Mesothelial cell of epicardium (in vitro differentiated cells): ENCODE measurements at places on chromosomes 6 and 20. TPM values are rescaled to one million over a fixed set of nuclear protein-coding genes. Genes with fewer than 3 reads are reported as not detected.

Gene SYNDIG1
- 0.80 to 1.6 TPM (median 0.90 TPM) in 3 replicates for total RNA-seq

Gene PPP1R16B
- 0.04 TPM in 1 of 3 replicates, not detected in the others for total RNA-seq

Gene PSORS1C1
- 0.29 to 1.1 TPM (median 0.72 TPM) in 3 replicates for total RNA-seq

Gene LTB
- total RNA-seq = 0.32 TPM in 1 of 3 replicates, not detected in the others

Gene MUCL3
- total RNA-seq = not detected in 3 replicates

Gene RNF182
- total RNA-seq = 4.1 to 5.1 TPM (median 4.2 TPM) in 3 replicates

Gene LAMA4
- 41.5 to 49.4 TPM (median 46.4 TPM) in 3 replicates for total RNA-seq

Gene SAPCD1
- 8.7 to 12.8 TPM (median 11.6 TPM) in 3 replicates for total RNA-seq

- no peak overlapping the region for H3K27ac ChIP-seq
- no peak for DNase-seq
- H3K27me3 ChIP-seq = peaks cover 66% of the 10 kb centered on the region
- H3K4me1 ChIP-seq = peaks cover 38% of the 10 kb centered on the region
- H3K36me3 ChIP-seq = peaks cover 3% of the 10 kb centered on the region
These were observed 2.3 kb downstream of the THBS2 start for GRCh38 chr6:169251371-169251802.

- no peaks in the 10 kb centered on the region for H3K4me1 ChIP-seq
- no peaks in the 10 kb centered on the region for H3K27me3 ChIP-seq
- H3K27ac ChIP-seq = no peak overlapping the region
- H3K4me3 ChIP-seq = no peak overlapping the region
- no peak for DNase-seq
- peaks cover 43% of the 10 kb centered on the region for H3K36me3 ChIP-seq
These were observed 46.8 kb upstream of the LYRM2 start for GRCh38 chr6:89685311-89685710.

GRCh38 chr6:144314003-144314485, 28.9 kb downstream of the UTRN start:
- H3K27ac ChIP-seq = peak overlapping the region; percentile 83
- H3K4me1 ChIP-seq = peaks cover 32% of the 10 kb centered on the region
- H3K4me3 ChIP-seq = no peak overlapping the region
- no peak for DNase-seq
- H3K27me3 ChIP-seq = no peaks in the 10 kb centered on the region

- H3K27me3 ChIP-seq = peaks cover 26% of the 10 kb centered on the region
- peaks cover 12% of the 10 kb centered on the region for H3K4me1 ChIP-seq
- no peak overlapping the region for H3K27ac ChIP-seq
- H3K4me3 ChIP-seq = no peak overlapping the region
These were observed 1.9 kb upstream of the BMP2 start for GRCh38 chr20:6765469-6766058.

- no peaks in the 10 kb centered on the region for H3K36me3 ChIP-seq
- H3K4me1 ChIP-seq = peaks cover 6% of the 10 kb centered on the region
- peaks cover 21% of the 10 kb centered on the region for H3K27me3 ChIP-seq
- no peak for DNase-seq
- H3K27ac ChIP-seq = no peak overlapping the region
These were observed 266.2 kb downstream of the TAF4 start for GRCh38 chr20:61799394-61799923.

- H3K4me1 ChIP-seq = peaks cover 7% of the 10 kb centered on the region
- no peaks in the 10 kb centered on the region for H3K27me3 ChIP-seq
- no peak overlapping the region for H3K4me3 ChIP-seq
- H3K36me3 ChIP-seq = no peaks in the 10 kb centered on the region
- no peak for DNase-seq
These were observed 357.3 kb upstream of the JARID2 start for GRCh38 chr6:14888575-14889000.

DNA sequence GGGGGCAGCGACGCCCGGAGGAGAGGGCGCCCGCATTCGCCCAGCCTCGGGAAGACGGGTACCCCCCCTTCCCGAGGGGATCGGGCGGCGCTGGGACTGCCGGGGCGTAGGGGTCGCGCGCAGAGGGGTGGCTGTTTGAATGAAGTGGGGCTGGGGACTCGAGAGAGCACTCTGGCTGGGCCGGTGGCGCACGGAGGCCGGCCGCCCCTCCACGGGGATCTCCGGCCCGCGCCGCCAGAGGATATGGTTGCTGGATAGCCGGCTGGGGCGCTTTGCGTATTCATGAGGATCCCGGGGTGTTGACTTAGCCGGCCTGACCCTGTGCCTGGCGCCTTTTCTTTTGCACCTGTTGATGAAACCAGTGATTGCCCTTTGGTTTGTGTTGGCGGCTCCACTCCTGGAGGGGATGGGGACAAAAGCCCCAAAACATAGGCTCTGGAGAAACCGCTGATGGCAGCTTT, 469 bp downstream of the SYNJ2 start:
- peaks cover 3% of the 10 kb centered on the region for H3K27me3 ChIP-seq
- H3K4me3 ChIP-seq = peak overlapping the region; percentile 81
- H3K36me3 ChIP-seq = no peaks in the 10 kb centered on the region
- H3K4me1 ChIP-seq = peaks cover 42% of the 10 kb centered on the region
- H3K27ac ChIP-seq = peak overlapping the region; percentile 91

DNA sequence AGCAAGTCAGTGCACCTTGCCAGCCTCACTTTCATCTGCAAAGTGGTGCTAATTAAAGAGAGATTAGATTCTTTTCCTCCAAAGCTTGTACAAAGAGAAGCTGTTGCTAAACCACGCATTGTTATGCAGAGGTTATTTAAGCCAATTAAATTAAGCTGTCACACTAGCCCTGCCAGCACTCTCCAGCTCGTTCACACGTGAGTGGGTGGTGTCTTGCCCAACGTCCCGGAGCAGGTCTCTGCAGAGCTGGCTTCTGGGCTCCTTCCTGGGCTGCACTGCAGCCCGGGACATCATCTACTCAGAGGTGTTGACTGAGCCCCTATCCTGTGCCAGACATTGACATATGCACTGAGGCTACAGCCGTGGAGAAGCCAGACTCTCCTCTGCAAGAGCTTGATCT, 401.6 kb upstream of the SULF2 start:
- no peaks in the 10 kb centered on the region for H3K36me3 ChIP-seq
- peaks cover 2% of the 10 kb centered on the region for H3K27me3 ChIP-seq
- H3K27ac ChIP-seq = no peak overlapping the region
- H3K4me1 ChIP-seq = peaks cover 24% of the 10 kb centered on the region

DNA sequence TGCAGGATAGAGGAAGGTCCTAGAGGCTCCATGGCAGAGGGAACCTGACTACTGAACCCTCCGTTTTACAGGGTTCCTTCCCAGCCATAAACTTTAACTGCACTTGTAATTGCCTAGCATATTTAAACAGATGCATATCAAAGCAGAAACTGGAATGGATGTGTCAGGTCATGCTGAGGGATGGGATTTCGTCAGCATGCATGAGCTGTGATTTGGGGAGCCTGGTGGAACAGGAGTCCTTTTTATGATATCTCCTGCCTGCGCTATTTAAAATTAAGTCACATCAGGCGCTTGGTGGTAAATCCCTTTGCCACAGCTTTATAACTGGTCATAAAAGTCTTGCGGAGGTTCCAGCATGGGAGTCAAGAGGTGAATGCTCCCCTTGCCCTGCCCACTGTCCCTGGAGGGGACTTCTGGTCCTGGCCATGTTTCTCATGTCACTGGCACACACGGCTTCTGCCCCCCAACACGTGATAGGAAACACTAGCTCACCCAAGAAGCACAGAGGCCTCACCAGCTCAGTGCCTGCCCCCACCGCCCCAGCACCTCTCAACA, 26.0 kb upstream of the PCMTD2 start:
- H3K4me1 ChIP-seq = peaks cover 14% of the 10 kb centered on the region
- no peak for DNase-seq
- H3K27me3 ChIP-seq = peaks cover 5% of the 10 kb centered on the region
- H3K4me3 ChIP-seq = no peak overlapping the region

GRCh38 chr6:47357827-47358226, 48.1 kb upstream of the TNFRSF21 start:
- no peak for DNase-seq
- no peaks in the 10 kb centered on the region for H3K27me3 ChIP-seq
- H3K27ac ChIP-seq = no peak overlapping the region
- no peak overlapping the region for H3K4me3 ChIP-seq
- no peaks in the 10 kb centered on the region for H3K36me3 ChIP-seq
- peaks cover 13% of the 10 kb centered on the region for H3K4me1 ChIP-seq

- no peak for DNase-seq
- H3K36me3 ChIP-seq = no peaks in the 10 kb centered on the region
- peaks cover 52% of the 10 kb centered on the region for H3K4me1 ChIP-seq
- no peak overlapping the region for H3K4me3 ChIP-seq
These were observed 70.4 kb upstream of the SMIM28 start for GRCh38 chr6:138307352-138307751.

DNA sequence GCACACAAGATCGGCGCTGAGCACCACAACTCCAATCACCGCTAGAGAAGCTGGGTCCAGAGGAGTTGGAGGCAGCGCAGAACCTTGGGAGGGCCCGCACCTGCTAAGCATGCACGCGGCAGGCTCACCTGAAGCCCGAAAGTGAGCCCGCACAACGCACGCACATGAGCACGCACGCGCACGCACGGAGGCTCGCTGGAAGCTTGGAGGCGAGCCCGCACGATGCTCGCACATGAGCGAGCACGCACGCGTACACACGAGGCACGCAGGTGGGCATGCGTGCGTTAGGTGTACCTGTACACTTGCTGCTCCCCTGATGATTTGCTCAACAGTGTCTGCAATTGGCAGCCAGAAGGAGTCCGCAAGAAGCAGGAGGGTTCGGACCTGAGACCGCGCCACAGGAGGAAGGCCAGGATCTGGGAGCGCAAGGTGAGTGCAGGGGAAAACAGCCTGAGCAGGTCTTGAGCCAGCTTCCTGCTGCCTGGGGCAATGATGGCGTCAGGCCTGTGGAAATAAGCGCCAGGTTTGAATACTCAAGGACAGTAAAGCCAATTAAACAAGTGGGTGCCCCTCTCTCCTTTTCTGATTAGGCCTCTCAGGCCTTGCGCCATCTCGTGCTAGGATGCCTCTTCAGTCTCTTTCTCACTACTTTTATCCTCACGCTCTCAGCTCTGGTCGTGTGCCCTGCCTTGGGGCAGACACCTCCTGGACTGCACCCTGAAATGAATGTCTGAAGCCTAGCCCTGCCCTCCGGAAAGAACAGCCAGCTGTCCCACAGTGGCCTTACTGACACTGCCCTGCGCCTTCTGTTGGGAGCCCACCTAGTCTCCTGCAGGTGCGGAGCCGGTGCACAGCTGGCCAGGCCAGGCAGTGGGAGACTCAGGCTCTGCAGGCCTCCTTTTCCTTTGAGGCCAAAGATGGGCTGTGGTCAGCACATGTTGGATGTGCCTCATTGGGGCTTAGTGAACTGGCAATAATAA, 340.4 kb downstream of the CDC5L start:
- DNase-seq = no peak
- no peak overlapping the region for H3K4me3 ChIP-seq
- H3K36me3 ChIP-seq = no peaks in the 10 kb centered on the region
- peaks cover 7% of the 10 kb centered on the region for H3K27me3 ChIP-seq
- H3K4me1 ChIP-seq = peaks cover 17% of the 10 kb centered on the region
- H3K27ac ChIP-seq = no peak overlapping the region

DNA sequence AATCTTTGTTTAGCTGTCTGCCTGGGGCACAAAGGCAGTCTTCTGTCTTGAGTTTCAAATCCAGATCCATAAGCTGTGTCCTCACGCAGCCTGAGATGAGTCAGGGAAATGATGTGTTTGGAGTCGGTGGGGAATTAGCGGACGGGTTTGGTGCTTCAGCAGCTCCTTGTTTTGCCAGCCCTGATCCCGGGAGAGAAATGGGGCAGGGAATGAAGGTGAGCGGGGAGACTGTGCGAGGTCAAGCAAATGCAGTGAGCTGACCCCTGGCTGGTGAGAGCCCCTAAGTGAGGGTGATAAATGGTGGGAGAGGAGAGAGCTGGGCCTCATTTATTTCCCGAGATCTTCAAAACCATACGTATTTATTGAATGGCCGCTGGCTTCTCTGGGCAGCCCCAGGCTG, 21.6 kb downstream of the DUSP22 start:
- H3K27me3 ChIP-seq = no peaks in the 10 kb centered on the region
- no peak for DNase-seq
- no peak overlapping the region for H3K27ac ChIP-seq
- no peaks in the 10 kb centered on the region for H3K36me3 ChIP-seq

GRCh38 chr20:43525021-43525420, 17.5 kb downstream of the L3MBTL1 start:
- H3K27ac ChIP-seq = no peak overlapping the region
- DNase-seq = no peak
- H3K4me3 ChIP-seq = no peak overlapping the region

GRCh38 chr6:70847106-70848084, 109.5 kb downstream of the B3GAT2 start:
- H3K36me3 ChIP-seq = peaks cover 5% of the 10 kb centered on the region
- no peak for DNase-seq
- H3K27me3 ChIP-seq = no peaks in the 10 kb centered on the region
- H3K4me3 ChIP-seq = no peak overlapping the region
- H3K4me1 ChIP-seq = peaks cover 4% of the 10 kb centered on the region

DNA sequence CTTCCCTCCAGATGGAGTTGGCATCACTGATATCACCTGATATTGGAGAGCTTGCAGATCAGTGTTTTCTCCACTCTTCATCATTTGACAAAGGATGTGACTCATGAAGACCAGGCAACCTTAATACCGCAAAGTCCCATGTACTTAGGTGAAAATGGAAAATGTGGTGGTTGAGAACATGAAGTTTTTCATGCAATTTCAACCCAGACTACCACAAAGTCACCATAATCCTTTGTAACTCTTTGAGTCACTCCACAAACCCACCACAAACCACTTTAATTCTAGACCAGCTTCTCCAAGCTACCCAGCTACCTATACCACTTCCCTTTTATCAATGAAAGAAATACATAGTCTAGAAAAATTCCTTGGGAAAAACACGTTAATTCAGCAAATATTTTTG, 7.1 kb downstream of the NHLRC1 start:
- no peaks in the 10 kb centered on the region for H3K36me3 ChIP-seq
- H3K4me3 ChIP-seq = no peak overlapping the region
- DNase-seq = no peak
- H3K27ac ChIP-seq = no peak overlapping the region
- no peaks in the 10 kb centered on the region for H3K4me1 ChIP-seq

- no peak overlapping the region for H3K27ac ChIP-seq
These were observed 545.2 kb upstream of the MAN1A1 start for GRCh38 chr6:119894811-119895210.

DNA sequence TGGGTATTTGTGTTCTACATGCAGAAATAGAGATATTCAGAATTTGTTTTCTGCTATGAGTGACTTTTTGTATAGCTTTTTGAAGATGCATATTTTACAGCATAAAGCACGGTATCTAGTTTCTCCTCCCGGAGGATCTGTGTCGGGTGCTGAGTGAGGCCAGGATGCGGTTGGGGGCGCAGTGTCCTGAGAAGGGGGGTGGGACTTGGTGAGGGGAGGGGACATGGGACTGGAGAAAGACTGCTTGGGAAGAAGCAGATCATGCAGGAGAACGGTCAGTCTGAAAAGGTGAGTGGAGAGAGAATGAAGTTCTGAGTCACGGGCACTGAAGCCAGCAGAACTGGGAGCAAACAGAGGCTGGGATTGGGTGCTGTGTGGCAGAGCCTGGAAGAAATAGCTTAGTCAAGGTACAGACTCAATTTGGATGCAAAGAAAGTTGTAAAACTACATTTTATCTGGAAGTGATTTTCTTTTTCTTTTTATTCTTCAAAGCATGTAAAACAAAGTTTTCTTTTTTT, 44.0 kb downstream of the STX11 start:
- H3K27ac ChIP-seq = no peak overlapping the region
- no peak overlapping the region for H3K4me3 ChIP-seq
- DNase-seq = no peak
- H3K4me1 ChIP-seq = peaks cover 12% of the 10 kb centered on the region

GRCh38 chr20:62787866-62788265, 8.4 kb upstream of the MRGBP start:
- no peak for DNase-seq
- peaks cover 42% of the 10 kb centered on the region for H3K4me1 ChIP-seq
- H3K4me3 ChIP-seq = no peak overlapping the region
- peaks cover 1% of the 10 kb centered on the region for H3K27me3 ChIP-seq
